Trophoblast cell (in vitro differentiated cells and primary cell): ENCODE measurements at places on chromosomes 3 and 15.

- DNase-seq = no peak
Measured at GRCh38 chr15:59590027-59590426, 21.6 kb upstream of the GCNT3 start.

GRCh38 chr3:122186372-122186771 lies 2.9 kb downstream of the CASR start:
- no peak for DNase-seq

GRCh38 chr15:27123291-27123690 lies 152.3 kb downstream of the GABRG3 start:
- DNase-seq = no peak

DNA sequence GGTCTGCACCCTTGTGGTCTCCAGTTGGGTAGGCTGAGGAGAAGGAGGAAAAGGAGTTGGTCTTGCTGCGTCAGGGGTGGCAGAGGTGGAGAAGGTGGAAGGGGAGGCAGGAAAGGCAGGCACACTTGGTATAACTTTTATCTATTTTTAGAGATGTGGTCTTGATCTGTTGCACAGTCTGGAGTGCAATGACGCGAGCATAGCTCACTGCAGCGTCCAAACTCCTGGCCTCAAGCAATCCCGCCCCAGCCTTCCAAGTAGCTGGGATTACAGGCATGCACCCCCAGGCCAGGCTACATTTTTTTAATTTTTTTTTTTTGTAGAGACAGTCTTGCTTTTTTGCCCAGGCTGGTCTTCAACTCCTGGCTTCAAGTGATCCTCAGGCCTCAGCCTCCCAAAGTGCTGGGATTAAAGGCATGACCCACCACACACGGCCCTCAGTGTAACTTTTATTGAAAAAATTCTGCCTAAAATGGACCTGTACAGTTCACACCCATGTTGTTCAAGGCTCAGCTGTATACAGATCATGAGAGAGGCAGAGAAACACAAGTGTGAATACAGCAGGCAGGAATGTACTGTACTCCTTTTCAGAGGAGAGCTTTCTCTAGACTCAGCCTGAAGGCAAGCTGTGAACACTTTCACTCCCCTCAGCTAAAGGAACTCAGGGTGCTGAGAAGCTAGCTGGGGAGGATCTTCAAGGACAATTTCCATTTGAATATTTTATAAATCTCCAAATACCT lies 2.1 kb upstream of the RHOV start:
- peak; percentile 97 for DNase-seq

- no peak for DNase-seq
Measured at GRCh38 chr3:171743327-171744157, 66.7 kb downstream of the PLD1 start.

DNA sequence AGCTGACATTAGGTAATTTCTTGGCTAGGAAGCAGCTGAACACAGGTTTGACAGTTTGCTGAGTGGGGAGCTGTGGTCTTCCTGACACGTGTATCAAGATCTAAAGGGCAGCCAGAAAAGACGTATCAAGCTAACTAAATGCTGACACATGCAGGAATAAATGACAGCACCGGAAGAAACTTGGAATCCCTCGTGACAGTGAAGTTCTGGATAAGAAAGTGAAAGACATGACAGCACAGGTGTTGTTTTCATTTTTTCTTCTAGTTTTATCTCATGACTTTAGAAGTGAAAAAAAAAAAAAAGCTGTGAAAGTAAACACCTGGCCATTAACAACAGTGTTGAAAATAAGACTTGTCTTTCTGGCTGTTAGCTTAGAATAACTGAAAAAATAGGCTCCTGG lies 48.7 kb downstream of the FGF7 start:
- no peak for DNase-seq

GRCh38 chr15:60154764-60155325 lies 150.7 kb downstream of the FOXB1 start:
- no peak for DNase-seq

DNA sequence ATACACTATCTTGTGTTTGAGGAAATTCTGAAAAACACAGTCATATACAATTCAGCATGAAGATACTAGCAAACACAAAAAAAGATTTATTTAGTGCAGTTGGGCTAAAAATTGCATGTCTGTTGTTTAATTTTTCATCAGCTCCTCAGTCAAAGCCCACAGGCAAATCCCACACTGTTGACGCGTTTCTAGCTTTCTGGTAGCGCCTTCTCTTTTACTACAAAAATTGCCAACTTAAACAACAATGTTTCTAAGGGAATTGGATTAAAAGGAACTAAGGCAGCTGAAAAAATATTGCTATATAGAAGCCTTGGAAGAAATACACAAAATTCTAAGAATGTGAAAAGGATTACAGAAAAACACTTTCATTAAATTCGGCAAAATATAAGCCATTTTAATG lies 196.7 kb upstream of the P2RY1 start:
- no peak for DNase-seq

DNA sequence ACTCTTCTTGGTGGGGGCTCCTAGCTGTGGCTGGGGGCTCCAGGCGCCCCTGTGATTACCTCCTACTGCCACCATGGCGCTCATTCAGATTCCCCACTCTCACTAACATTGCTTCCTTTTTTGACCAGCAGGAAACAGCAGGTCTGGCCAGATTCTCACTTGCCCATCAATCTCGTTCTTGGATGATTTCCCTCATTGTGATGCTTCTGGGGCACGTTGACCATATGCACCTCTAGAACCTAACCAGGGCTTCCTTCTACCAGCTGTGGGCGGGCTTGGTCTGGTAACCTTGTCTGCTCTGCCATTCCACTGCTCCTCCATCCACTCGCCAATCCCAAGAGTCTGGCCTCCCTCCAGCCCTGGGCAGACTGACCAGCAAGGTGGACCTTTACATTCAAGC lies 35.9 kb upstream of the PTPN23 start:
- no peak for DNase-seq

DNA sequence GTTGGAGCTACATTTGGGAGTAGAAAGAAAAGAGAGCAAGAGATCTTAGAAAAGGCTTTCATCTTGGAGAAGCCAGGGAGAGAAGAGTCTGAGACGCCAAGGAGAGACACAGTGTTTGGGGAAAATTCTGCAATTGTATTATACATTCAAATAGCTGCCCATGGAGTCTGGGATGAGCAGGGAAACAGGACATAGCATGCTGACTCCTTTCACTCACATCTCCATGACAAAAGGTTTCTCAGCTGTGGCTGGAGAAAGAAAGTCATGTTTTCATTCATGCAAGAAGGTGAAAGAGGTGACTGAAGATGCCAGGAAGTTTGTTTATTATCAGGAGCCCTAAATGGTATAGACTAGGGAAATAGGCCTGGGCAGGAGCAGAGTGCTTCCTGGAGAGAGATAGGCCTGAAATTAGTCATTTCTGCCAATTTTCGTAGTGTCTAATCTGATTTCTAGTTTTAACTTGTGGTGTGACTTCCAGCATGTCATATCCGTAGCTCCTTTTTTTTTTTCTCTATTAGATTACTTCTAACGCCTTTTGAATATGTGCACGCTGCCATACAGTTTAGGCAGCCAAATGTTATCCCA lies 34.1 kb downstream of the ACP3 start:
- DNase-seq = no peak

DNA sequence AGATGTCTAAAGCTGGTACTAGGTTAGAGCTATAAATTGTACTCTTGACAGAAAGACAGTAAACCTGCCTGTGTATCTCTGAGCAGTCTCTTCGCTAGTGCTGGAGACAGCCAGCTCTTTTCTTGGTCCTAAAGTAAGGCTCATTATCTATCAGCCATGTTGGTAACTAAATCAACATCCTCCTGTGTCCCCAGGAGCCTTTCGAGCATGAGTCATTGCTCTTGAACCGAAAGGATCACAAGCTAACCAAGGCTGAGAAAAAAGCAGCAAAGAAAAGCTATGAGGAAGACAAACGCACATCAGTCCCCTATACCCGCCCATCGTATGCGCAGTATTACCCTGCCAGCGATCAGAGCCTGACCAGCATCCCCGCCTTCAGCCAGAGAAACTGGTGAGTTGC lies 25.0 kb upstream of the TEX264 start:
- no peak for DNase-seq

- no peak for DNase-seq
Measured at GRCh38 chr3:127135241-127136023, 57.5 kb upstream of the PRR23E start.

DNA sequence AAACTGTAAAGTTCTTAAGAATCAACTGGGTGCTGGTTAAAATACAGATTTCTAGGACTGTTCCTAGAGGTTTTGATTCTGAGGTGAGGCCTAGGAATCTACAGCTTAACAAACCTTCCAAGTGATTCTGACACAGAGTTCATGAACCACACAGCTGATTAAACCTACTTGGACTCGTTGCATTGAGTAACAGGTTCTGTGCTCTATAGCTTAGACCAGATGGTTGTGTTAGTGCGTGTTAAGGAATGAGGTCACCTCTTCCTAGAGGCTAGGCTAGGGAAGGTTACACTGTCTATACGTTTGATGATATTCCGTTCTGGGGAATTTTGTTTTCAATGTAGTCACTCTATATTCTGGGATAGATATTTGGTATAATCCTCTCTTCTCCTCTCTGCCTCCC lies 21.9 kb downstream of the EID1 start:
- no peak for DNase-seq

- DNase-seq = no peak
Measured at GRCh38 chr3:25259871-25260270, 168.2 kb upstream of the RARB start.

DNA sequence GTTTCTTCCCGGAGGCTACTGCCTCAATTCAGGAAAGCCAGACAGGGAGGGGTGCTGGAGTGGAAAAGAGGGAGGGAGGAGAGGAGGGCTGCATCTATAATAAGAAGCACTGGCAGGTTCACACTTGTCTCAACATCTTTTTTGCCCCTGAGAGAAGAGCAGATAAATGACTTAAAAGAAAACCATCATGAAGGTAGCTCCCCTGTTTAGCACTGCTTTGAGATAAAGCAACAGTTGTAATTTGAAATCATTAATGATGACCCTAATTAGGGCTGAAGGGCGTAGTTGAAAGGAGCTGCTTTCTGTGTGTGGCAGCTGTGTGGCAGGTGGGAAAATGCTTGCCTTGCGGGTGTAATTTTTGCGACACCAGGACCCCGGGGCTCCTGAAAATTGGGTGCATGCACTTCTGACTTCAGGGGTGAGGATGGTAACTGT lies 222.8 kb upstream of the IL12A start:
- DNase-seq = no peak

DNA sequence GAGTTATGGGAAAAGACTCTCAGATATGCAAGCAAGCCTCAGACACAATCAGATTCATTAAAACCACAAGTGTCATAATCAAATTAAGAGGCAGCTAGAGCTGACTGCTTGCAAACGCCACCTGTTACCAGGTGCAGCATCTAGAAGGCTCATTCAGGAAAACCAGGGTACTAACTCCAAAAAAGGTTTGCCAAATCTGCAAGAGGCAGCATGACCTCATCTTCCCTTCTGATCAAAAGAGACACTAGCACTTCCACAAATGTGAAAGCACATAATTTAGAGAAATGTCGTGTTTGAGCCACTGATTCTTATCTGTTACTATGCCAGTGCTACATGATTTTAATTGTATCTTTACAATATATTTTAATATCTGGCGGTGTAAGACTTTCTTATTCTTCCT lies 123.3 kb upstream of the NANOGP8 start:
- DNase-seq = no peak

DNA sequence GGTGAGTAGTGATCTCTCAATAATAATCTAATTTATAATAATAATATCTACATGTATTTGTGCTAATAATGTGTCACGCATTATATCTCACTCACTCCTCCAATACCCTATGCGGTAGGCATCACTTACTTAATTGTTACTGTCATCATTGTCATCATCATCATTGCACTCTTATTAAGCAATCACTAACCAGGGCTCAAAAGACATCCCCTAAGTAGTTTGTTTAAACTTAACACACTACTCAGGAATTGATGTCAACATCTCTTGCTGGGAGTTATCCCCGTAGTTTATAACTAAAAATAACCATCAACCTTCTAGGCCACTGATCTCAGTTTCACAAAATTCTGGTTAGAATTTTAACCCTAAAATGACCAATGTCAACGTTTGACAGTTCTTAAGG lies 56.8 kb upstream of the ICE2 start:
- DNase-seq = no peak

DNA sequence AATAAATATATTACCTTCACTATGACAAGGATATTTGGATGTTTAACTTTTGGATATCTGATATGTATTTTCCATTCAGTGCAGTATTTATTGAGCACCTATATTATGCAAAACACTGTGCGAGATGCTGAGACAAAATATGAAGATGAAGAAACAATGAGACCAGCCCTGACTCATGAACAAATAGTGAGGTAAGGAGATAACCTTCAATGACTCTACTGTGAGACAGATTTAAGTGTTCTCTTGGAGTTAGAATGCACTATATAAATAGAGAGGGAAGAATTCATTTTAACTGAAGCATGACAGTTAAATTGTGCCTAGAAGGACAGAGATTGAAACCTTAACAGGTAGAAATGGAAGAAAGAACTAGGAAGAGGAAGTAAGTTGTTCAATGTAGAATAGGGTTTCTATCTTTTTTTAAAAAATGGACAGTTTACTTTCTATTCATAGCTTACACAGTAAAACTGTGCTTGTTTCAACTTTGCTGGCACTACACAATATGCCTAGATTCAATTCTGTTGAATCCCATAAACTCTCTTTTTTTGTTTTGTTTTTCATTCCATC lies 124.2 kb downstream of the ZBTB20 start:
- DNase-seq = no peak

DNA sequence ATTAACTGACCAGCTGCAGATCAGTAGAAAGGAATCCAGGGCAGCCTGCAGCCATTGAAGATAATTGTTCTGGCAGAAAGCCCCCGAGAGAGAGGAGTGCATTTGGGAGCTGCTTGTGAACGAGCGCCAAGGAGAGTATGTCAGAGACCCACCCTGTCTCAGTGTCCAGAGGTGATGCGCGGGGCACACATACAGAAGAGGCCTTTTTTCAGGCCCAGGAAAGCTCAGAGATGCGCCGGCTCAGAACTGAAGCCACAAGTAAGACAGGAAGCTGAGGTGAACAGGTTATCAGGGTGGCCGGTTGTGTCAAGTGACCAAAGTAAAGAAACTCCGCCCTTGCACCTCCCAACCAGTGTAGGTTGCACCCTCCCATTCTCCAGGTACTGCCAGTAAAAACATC lies 59.8 kb upstream of the HEG1 start:
- no peak for DNase-seq

DNA sequence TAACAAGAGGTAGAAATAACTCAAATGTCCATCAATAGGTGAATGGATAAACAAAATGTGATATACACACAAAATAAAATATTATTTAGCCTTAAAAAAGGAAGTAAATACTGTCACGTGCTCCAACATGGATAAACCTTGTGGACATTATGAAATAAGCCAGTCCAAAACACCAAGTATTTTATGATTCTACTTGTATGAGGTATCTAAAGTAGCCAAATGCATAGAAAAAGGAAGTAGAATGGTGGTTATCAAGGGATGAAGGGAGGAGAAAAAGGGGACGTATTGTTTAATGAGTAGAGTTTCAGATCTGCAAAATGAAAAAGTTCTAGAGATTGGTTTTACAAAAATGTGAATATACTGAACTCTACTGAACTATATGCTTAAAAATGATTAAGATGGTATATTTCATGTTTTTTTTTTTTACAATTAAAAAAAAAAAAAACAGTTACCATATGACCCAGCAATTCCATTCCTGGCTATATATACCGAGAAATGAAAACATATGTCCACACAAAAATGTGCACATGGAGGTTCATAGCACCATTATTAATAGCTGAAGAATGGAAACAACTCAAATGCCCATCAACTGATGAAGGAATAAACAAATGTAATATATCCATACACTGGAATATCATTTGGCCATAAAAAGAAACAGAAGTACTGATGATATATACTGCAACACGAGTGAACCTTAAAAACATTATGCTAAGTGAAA lies 29.1 kb upstream of the MAP6D1 start:
- DNase-seq = no peak
